Activated T-helper 17 cell treated with anti-CD3 and anti-CD28 coated beads, Interleukin-2, amount 50 U/mL, for 72 hours (primary cell): ENCODE measurements at places on chromosomes 3 and 15.

GRCh38 chr3:63809607-63810006 lies 9.5 kb upstream of the C3orf49 start:
- ATAC-seq = no peak

- ATAC-seq = peak; percentile 22
Observed at GRCh38 chr15:68578980-68579935, at the start of gene CORO2B. CORO2B (plus strand) TSS chr15:68578993; CDS start chr15:68579263, 270 bp downstream.

GRCh38 chr3:14141602-14142341 lies 16.9 kb downstream of the TMEM43 start:
- no peak for ATAC-seq

GRCh38 chr3:143242101-143242500 lies 122.5 kb downstream of the CHST2 start:
- no peak for ATAC-seq

- no peak for ATAC-seq
Observed at GRCh38 chr3:151709847-151710246, 23.9 kb upstream of the AADACL2 start.

DNA sequence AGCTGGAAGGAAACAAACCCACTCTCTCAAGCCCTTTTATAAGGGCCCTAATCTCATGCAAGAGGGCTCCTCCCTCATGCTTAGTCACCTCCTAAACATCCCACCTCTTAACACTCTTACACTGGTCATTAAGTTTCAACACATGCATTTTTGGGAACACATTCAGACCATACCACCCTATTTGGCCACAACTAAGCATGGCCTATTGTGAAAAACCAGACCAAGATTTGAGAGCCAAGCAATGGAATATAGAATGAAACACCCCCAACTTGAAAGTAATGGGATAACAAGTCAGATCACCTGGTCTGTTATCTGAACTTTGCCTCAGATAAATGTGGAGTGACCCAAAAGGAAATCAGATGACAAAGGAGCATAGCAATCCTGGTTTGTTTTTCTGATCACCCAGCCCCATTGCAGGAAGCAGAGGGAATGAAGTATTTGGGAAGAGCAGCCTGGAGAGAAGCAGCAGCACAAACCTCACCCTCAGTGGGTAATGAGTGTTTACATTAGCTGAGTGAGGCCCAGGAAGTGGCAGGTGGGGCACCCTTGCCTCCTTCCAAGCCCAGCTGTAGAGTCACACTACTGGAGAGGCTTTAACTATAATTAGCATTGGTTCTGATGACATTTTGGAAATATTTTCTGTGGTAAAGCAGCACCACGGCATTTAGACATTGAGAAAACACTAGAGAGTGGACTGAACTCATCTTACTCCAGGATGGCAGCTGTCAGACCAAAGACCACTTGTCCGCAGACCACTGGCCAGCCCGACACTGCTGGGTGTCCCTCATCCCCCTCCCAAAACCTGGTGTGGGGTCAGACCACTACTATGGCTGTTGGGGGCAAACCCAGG lies 48.8 kb upstream of the PRTG start:
- no peak for ATAC-seq

DNA sequence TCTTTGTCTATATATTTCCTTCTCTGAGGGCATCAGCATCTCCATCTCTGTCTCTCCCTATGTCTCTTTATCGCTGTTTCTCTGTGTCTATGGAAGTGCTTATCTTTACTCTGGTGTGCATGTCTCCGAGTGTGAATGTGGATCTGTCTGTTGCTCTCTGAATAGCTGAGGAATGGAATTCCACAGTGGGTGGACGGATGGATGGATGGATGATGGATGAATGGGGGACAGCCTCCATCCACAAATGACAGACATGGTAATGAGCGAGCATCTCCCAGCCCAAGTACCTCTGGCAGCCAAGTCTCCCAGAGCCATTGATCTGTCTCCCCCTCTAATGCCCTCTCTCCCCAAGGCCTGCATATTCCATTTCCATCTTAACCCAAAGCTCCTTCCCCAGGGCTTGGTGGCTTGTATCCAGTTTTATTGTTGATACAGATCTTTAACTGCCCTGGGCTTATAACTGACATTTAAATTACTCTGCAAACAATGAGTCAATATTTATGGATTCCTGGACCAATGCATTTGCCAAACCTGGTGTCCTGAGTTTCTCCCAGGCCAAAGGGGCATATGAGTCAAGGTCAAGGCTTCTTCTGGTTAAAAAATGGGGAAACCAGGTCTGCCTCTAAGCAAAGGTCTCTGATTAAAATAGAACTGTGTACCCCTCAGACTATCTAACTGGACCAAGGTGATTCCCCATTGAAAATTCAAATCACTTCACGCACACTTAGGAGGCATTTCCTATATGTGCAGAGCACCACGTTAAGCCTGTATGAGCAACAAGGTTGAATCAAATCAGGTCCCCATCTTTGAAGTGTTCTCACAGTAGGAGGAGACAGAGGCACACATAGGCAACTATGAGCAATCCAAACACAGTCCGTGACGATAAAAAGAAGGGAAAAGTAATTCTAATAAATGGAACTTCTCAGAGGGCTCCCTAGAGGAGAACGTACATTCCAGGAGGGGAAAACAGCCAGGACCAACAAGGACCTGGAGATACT lies 109.9 kb downstream of the TLE3 start:
- no peak for ATAC-seq

- no peak for ATAC-seq
Observed at GRCh38 chr3:141646760-141647561, 91.1 kb upstream of the RNF7 start.

GRCh38 chr3:30605706-30606300 lies 598 bp upstream of the TGFBR2 start:
- ATAC-seq = no peak
